ENCODE measurements at places on chromosomes 11 and 22. TPM values are rescaled to one million over a fixed set of nuclear protein-coding genes. Genes with fewer than 3 reads are reported as not detected.

DNA sequence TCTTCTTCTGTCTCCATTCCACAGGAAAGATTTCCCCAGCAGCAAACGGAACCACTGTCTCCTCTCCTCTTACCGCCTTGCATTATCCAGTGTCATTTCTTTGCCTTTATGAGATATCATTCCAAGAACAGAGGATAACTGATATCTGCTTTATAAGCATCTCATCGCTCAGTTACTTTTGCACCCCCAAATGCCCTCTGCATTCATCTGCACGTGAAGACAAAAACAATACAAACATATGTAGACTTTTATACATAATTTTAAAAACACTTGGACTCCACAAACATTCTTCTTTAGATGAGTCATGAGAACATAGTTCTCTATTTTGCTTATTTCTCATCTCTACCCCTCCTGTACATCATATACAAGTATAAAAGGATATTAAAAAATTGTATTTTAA is 512 bp upstream of the OR51T1 start:
- H3K4me3 ChIP-seq = no peak overlapping the region
- H3K27ac ChIP-seq = no peak overlapping the region
- H3K4me1 ChIP-seq = no peaks in the 10 kb centered on the region
- DNase-seq = no peak
- H3K27me3 ChIP-seq = no peaks in the 10 kb centered on the region

GRCh38 chr11:130315354-130315970 is 745 bp upstream of the ZBTB44 start:
- H3K4me1 ChIP-seq = peaks cover 37% of the 10 kb centered on the region
- H3K27ac ChIP-seq = peak overlapping the region; percentile 94
- peak overlapping the region; percentile 80 for H3K4me3 ChIP-seq

DNA sequence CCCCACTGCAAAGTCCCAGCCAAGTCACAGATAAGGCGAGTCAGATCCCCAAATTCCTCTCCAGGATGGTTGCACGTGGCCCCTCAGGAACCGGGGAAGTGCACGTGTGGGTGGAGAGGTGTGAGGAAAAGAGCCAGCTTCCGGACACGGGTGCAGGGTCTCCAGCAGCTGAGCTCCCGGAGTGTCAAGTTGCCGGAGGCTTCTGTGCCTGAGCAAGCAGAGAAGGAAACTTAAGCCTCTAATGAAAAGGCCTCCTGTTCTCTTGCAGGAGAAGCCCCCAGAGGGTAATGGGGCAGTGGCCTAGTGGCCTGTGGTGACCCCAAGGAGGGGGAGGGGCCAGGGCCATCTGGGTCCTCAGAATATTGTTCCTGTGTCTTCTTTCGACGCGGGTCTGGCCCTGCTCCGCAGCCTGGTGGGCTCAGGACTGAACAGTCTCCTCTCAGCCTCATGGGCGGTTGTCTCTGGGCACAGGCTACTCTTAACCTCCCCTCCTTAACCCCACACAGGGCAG is 147.9 kb downstream of the FEZ1 start:
- no peak overlapping the region for H3K4me3 ChIP-seq
- peak; percentile 25 for DNase-seq
- H3K27me3 ChIP-seq = no peaks in the 10 kb centered on the region
- no peak overlapping the region for H3K27ac ChIP-seq
- H3K4me1 ChIP-seq = peaks cover 19% of the 10 kb centered on the region
- no peaks in the 10 kb centered on the region for H3K36me3 ChIP-seq

GRCh38 chr11:35650006-35650405 is 12.6 kb upstream of the TRIM44 start:
- H3K27ac ChIP-seq = no peak overlapping the region
- H3K4me3 ChIP-seq = no peak overlapping the region
- no peaks in the 10 kb centered on the region for H3K36me3 ChIP-seq
- H3K4me1 ChIP-seq = no peaks in the 10 kb centered on the region
- DNase-seq = no peak

The NLRP14 gene
- not detected for total RNA-seq

The OR5B21 gene
- not detected for total RNA-seq
